Hippocampal formation (tissue), 2 donors: ENCODE measurements at places on chromosomes 5 and 9.

- DNase-seq: no peak
Measured at GRCh38 chr5:8391911-8392310, 523.0 kb downstream of the MTRR start.

GRCh38 chr9:92122061-92122460, 6.8 kb upstream of the SPTLC1 start:
- no peak for DNase-seq

GRCh38 chr5:147949711-147950573, 43.6 kb upstream of the C5orf46 start:
- DNase-seq: no peak

DNA sequence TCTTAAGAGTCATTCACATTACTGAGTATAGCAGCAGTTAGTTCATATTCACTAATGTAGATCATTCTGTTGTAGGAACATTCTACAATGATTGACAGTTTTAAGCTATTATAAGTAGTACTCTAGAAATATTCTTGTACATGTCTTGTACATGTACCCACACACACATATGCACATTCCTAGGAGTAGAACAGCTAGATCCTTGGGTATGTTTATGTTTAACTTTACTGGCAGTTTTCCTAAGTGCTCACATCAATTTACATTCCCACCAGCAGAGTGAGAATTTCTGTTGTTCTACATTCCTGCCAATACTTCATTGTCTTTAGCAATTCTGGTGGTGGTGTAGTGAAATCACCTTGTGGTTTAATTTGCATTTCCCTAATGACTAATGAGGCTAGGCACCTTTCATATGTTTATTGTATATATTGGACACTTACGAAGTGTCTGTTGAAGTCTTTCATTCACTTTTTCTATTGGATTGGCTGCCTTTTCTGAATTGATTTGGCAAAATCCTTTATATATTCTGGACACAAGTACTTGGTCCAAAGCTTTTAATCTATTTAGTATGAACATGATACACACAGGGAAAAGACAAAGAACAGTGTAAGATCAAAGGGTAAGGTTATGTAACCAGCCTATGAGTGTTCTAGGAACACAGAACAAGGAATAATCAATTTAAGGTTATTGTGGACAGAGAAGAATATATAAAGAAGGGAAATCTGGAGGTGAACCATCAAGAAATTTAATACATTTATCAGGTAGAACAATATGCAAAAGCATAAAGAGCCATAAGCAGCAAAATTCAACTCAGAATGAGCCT, 95.6 kb downstream of the MLLT3 start:
- DNase-seq: no peak

DNA sequence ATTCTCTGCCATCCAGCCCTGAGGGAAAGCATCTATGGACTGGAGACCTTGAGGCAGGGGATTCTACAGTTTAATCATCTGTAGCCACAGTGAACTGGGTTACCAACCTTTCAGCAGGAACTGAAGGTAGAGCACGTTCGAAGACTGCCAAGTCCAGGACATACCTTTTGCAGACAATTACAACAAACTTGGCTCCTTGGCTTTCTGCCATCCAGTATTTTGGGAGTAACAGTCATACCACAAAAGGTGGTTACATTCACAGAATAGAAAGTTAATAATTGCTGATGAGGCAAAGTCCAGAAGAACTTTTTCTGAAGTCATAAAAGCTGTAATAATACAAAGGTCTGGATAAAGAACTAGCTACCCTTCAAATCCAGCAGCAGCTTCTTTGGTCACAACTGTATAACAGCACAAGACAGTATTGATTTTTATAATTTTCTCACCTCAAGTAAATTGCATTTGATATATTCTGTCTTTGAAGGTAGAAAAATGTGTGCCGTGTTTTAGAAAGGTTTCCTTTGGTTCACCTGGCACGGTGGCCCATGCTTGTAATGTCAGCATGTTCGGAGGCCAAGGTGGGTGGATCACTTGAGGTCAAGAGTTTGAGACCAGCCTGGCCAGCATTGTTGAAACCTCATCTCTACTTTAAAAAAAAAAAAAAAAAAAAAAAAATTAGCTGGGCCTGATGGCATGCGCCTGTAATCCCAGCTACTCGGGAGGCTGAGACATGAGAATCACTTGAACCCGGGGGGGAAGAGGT, 236.6 kb downstream of the NR3C1 start:
- no peak for DNase-seq

GRCh38 chr9:114853071-114853855, 47.4 kb upstream of the TNFSF15 start:
- DNase-seq: no peak

- DNase-seq: no peak
Measured at GRCh38 chr5:102668220-102668932, 86.7 kb upstream of the PAM start.

DNA sequence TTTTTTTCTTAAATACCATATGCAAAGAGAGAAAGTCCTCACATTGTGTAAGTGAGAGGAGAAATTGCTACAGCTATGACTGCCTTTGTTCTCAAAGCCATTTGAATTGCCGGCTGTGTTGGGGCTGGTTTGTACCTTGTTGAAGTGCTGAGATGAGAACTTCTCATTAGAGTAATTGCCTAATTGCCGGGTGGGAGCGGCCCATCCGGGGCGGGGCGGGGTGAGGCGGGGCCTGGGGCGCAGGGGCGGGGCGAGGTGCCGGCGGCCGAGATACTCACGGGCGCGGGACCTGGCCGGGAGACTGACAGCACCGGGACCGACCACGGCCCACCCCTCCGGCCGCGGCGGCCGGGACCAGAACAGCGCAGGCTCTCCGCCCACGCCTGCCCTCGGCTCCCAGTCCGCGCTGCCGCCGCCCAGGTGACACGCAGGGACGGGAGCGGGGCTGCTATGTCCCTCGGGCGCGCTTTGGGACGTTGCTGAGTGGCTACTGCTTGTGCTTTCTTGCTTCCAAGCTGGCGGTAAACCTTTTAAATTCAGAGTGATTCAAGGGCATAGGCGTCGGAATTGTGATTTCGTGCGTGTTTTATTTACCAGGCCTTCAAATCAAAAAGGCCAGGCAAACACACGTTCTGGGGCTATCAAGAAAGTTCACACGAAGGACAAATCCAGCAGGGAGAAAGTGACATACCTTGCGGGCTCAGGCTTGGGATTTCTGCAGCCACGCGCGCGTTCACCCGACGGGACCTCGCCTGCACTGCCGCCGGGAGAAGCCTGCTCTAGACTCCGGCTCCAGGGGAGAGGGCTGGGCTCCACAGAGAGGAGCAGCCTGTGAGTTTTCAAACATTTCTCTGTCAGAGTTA, 269.1 kb downstream of the FANCC start:
- DNase-seq: peak; percentile 42

GRCh38 chr5:95655575-95655974, 9.0 kb downstream of the RFESD start:
- DNase-seq: no peak

- DNase-seq: no peak
Measured at GRCh38 chr5:108650997-108651396, 96.7 kb upstream of the FER start.

- no peak for DNase-seq
Measured at GRCh38 chr5:130762031-130762430, 403.0 kb downstream of the HINT1 start.

GRCh38 chr5:57577432-57578175, 95.0 kb upstream of the ACTBL2 start:
- DNase-seq: no peak

- no peak for DNase-seq
Measured at GRCh38 chr9:119758990-119759389, 389.8 kb upstream of the BRINP1 start.

DNA sequence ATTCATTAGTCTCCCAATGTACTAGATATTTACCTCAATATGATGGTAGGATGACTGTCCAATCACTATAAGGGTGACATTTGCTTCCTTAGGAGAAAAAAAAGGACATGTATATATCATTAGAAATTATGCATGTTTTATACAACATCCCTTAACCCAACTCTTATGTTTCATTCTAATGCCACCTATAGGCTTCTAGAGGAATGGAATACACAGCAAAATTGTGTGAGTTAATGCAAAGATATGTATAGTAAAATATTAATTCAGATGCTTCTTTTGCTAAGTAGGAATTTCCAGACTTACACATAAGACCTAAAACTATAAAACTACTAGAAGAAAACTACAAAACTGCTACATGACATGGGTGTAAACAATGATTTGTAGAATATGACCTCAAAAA, 3.5 kb downstream of the PRXL2C start:
- DNase-seq: no peak

- DNase-seq: no peak
Measured at GRCh38 chr5:110070836-110071235, 381.1 kb downstream of the MAN2A1 start.

DNA sequence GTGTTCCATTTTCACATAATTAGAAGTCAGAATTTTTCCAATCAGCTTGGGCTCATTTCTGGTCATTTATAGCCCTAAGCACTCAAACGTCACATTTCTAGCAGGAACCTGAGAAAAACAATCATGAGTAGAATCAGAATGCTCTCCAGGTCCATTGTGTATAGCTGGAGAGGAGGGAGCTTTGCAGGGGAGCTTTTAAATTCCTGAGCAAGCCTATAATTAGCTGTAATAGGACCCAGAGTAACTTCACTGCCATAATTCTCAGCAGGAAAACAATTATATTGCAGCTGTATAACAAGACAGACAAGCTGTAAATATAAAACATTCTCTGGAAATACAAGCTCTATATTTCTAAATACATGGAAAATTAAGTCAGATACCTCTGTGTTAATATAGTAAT, 637.6 kb upstream of the SGCD start:
- no peak for DNase-seq

DNA sequence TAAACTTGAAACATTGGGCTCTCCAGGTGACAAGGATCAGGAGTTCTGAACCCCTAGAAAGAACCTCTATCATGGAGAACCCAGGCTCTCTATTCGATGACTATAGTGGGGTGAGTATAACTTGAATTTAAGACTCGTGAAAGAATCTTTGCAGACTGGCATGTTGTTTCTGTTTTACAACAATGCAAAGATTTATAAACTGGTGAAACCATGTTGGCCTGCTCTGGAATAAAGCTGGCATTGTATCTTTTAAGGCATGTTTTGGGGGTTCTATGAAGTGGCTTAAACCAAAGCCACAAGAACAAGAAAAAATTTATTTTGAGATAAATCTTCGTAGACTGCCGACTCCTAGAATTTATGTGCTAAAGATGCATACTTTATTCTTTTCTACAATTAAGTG, 9.8 kb upstream of the GDNF start:
- DNase-seq: no peak

- no peak for DNase-seq
Measured at GRCh38 chr5:67453111-67453905, 256.7 kb upstream of the CD180 start.
